ENCODE measurements at places on chromosomes 2 and 18.
A peak's percentile ranks its signal among the peaks of the same experiment; 100 is the strongest.

GRCh38 chr2:20551260-20551944 is 99.5 kb downstream of the HS1BP3 start:
- peak; percentile 78 for DNase-seq

DNA sequence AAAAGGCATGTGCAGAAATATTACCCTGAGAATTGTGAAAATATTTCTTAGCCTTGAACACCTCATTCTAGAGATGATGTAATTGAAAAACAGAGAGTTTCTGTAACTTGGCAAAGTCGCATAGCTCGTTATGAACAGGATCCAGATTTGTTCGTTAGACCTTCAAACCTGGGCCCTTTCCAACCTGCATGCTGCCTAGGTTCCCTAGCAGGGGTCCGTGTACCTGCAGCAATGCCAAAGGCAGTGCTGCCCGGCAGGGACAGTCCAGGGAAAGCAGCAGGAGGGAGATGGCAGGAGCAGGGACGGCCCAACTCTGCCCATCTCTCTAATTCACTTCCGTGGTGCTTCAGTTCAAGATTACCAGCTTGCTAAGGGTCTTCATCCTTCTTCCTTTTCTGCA is 12.0 kb downstream of the PIEZO2 start:
- no peak for DNase-seq

- no peak for DNase-seq
Measured at GRCh38 chr2:150494234-150494945, 6.9 kb upstream of the RND3 start.

GRCh38 chr18:63363951-63364350 is 3.1 kb downstream of the KDSR start:
- DNase-seq: no peak

DNA sequence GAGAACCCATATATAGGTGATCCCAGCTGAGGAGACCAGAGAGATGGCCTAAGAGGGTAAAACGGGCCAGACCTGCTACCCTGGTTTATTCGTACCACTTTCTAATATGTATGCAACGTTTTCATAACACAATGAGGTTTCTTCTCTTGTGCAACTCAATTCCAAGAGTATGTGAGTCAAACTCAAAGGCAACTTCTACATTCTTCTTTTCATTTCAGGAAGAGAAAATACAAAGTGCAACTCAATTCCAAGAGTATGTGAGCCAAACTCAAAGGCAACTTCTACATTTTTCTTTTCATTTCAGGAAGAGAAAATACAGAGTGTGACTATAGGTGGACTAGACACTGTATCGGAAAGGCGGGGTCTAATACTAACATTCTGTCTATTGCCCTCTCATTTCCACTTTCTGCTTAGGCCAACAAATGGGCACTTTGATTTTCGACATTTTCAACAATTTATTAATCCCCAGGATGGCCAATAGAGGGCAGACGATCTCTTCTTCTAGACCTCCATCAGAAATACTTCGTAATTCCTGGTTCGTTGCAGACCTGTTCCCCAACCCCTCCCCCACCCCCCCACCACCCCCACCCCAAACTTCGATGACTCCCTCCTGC is 3.7 kb upstream of the CRIM1 start:
- DNase-seq: no peak

DNA sequence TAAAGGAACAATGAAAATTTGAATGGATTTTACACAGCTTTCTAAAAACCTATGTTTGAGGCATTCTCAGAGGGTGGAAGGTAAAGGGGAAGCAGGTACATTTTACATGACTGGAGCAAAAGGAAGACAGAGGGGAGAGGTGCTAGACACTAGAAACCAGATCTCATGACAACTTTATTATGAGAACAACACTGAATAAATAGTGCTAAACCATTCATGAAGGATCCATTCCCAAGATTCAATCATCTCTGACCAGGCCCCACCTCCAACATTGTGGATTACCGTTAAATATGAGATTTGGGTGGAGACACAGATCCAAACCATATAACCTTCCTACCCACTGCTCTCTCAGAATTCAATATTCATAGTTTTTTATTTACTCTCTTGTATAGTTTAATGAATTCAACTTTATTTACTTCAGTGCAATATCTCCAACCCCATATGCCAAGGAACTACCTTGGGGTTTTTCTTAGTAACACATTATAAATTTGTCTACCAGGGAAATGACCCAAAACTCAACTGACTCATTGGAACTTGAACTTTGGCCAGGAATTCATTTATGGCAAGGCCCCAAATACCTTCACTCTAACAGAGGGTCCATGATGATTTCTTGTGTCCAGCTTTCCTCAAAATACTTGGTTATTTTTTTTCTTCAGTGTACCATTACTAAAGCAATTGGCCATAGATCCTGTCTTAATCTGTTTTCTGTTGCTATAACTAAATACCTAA is 317.8 kb downstream of the GULP1 start:
- no peak for DNase-seq

GRCh38 chr2:132479155-132479554 is 62.5 kb downstream of the GPR39 start:
- no peak for DNase-seq

GRCh38 chr18:23172591-23173380 is 37.5 kb downstream of the CABLES1 start:
- no peak for DNase-seq

Data from left lobe of liver (tissue), 2 donors.